IgD-negative memory B cell (primary cell): ENCODE measurements at places on chromosomes 5 and 9. TPM values are rescaled to one million over a fixed set of nuclear protein-coding genes. Genes with fewer than 3 reads are reported as not detected.

The SLC36A3 gene
- polyA plus RNA-seq = not detected

The CDH10 gene
- polyA plus RNA-seq = not detected

The HTR4 gene
- polyA plus RNA-seq = not detected

The KIF24 gene
- not detected for polyA plus RNA-seq

The ADGRV1 gene
- not detected for polyA plus RNA-seq

The SGCD gene
- not detected for polyA plus RNA-seq
